Neural crest cell (in vitro differentiated cells): ENCODE measurements at places on chromosomes 4 and X. TPM values are rescaled to one million over a fixed set of nuclear protein-coding genes. Genes with fewer than 3 reads are reported as not detected.

Gene LINC00632
- 243 and 314 TPM in 2 replicates for total RNA-seq

Gene QRFPR
- total RNA-seq, result 0.41 and 0.51 TPM in 2 replicates

Gene TXK
- not detected in 2 replicates for total RNA-seq

Gene RBMXL3
- not detected in 2 replicates for total RNA-seq

Gene TLR2
- total RNA-seq, result 0.28 and 0.71 TPM in 2 replicates

Gene LPAR4
- 17.3 and 20.1 TPM in 2 replicates for total RNA-seq

Gene BEND2
- not detected in 2 replicates for total RNA-seq

DNA sequence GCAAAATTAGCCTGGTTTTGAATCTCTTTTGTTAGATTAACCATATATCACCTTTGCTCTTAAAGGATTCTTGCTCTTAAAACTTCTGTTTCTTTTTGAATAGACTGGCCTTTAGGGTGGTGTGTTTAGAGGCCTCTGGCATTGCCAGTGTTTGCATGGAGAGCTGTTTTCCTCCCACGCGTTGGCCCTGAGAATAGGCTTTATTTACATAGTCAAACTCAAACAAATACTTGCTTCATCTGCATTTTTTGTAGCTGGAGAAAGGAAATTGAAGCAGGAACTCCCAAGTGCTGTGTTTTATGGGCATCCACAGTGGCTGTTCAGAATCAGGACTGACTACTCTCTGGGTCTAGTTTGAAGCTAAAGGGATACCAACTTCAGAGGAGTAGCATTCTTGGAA is 2.7 kb downstream of the SHROOM2 start:
- H3K27me3 ChIP-seq, result peaks cover 41% of the 10 kb centered on the region
- H3K4me3 ChIP-seq, result peak overlapping the region; percentile 77
- H3K4me1 ChIP-seq, result peaks cover 20% of the 10 kb centered on the region
- peaks cover 2% of the 10 kb centered on the region for H3K36me3 ChIP-seq
- DNase-seq, result no peak
